ENCODE measurements at places on chromosomes 3 and 15.
A peak's percentile ranks its signal among the peaks of the same experiment; 100 is the strongest.

DNA sequence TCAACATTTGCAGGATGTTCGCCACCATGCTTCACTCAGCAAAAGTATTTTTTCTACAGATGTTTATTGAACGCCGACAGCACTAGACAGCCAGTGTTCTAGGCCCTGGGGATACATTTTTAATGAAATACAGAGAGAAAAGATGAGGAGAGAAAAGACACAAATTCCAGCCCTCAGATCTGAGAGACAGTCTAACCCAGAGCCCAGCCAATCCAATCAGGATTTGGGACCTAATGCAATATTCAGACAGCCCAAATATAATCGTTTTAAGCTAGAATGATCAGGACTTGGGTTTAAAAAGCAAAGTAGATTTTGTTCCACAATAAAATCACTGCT is 174.8 kb downstream of the SLCO3A1 start:
- DNase-seq, result no peak

GRCh38 chr3:59997583-59997982 is 947.8 kb upstream of the CFAP20DC start:
- DNase-seq, result no peak

DNA sequence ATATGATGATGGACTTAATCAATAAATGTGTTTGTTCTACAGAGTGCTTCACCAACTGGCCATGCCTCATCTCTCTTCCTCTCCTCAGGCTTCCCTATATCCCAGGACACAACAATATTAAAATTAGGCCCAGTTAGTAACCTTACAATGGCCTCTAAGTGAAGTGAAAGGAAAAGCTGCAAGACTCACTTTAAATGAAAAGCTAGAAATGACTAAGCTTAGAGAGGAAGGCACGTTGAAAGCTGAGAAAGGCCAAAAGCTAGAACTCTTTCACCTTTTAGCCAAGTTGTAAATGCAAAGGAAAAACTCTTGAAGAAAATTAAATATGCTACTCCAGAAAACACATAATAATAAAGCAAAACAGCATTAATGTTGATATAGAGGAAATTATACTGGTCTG is 1010.3 kb downstream of the NAALADL2 start:
- no peak for DNase-seq

- no peak for DNase-seq
Measured at GRCh38 chr3:101262393-101263240, 57.8 kb downstream of the IMPG2 start.

- no peak for DNase-seq
Measured at GRCh38 chr3:186075489-186075888, 33.4 kb downstream of the ETV5 start.

DNA sequence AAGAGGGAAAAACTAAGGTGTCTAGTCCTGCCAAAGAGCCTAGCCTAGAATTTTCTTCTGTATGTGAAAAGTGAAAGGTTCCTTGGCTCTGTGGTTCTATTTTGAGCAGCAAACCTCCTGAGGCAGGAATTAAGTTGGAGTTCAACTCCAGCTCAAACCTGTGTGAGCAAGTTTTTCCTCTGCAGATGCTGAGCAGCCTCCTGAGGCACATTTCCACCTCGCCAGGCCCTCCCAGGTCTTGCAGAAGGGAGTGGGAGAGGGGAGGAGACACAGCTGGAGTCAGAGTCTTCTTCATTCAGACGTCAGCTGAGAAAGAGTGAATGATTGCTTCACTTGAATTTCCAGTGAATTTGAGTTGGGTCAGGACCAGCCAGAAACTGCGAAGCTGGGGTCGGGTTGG is 69.5 kb upstream of the ETV5 start:
- DNase-seq, result no peak

- no peak for DNase-seq
Measured at GRCh38 chr3:71414189-71414927, 169.2 kb downstream of the FOXP1 start.

- no peak for DNase-seq
Measured at GRCh38 chr3:66588340-66588847, 87.6 kb upstream of the LRIG1 start.

- no peak for DNase-seq
Measured at GRCh38 chr3:73885862-73886261, 261.1 kb upstream of the PDZRN3 start.

DNA sequence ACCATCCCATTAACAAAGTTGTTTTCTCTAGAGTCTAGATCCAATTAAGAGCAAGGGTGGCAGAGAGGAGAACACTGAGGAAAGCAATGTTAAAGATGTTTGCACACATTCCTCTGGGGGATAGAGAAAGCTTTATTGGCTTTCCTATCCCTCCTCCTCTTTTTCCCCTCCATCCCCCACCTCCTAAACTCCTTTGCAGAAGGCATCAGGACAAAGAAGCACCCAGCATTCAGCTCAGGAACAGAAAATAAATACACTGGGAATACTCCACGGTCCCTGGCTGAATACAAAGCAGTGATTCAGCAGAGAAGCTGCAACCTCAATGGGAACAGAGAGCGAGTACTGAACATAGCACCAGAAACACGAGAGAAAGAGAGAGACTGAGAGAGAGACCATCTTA is 21.9 kb downstream of the LSAMP start:
- no peak for DNase-seq

DNA sequence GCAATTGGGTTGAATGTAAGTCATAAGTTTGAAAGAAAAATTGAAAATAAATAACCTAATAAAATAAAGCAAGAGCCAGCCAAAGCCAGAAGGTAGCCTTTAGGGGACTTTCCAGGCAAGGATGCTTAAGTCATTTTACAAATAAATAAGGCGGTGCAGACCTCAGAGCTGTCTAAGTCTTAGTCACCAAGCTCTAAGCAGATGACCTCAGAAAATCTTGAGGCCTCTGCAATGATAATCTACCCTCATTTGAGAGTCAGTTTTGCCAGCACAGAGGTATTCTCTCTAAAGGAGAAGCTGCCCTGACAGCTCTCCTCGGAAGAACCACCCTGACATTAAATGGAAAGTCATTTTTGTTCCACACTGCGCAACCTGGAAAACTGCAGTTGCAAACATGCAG is 113.9 kb downstream of the OXNAD1 start:
- DNase-seq, result no peak

DNA sequence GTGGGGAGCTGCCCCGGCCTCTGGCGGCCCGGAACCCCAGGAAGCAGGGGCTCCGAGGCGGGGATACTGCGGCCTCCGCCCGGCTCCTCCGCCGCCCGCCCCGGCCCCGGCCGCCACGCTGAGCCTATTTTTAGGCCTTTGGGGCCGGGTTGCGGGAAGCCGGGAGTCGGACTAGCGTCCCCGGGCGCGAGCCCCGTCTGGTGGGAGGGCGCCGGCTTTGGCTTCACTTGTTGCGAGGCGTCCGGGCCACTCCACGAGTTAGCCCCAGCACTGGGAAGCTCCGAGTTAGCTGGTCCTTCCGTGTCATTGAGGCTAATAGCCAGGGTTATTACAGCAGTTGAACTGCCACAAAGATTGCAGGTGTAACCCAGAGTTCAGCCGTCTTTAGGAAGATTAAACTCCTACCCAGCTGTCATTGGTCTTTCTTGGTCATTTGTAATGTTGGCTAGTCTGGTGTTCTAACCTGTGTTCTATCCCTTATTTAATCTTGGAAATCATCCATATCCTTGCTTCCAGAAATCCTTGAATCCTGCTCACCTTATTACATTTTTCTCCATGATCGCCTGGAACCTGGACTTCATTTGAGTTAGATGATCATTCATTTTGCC is 791 bp downstream of the GYG1 start:
- peak; percentile 42 for DNase-seq

- DNase-seq, result no peak
Measured at GRCh38 chr3:85475346-85475745, 516.6 kb downstream of the CADM2 start.

GRCh38 chr3:125128861-125129501 is 73.2 kb upstream of the HEG1 start:
- DNase-seq, result no peak

DNA sequence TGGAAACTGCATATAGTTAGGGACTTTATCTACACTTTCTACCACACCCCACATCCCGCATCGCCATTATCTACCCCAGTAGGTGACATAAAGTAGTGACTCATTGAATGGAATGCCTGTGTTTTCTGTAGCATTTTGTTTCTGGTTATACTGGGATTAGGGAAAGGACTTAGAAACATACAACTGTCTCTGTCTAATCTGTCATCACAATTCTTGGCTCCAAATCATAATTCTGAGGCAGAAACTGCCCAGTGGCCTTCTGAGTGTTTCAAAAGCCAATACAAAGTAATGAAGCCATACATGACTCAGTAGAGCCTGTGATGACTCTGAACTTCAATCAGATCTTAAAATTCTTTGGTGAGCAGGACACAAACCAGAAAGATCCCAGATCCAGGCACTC is 115.7 kb upstream of the CHRM5 start:
- no peak for DNase-seq

GRCh38 chr3:8503461-8503860 is 1.8 kb downstream of the LMCD1 start:
- DNase-seq, result peak; percentile 65

- DNase-seq, result no peak
Measured at GRCh38 chr3:102682741-102683140, 247.9 kb downstream of the ZPLD1 start.

DNA sequence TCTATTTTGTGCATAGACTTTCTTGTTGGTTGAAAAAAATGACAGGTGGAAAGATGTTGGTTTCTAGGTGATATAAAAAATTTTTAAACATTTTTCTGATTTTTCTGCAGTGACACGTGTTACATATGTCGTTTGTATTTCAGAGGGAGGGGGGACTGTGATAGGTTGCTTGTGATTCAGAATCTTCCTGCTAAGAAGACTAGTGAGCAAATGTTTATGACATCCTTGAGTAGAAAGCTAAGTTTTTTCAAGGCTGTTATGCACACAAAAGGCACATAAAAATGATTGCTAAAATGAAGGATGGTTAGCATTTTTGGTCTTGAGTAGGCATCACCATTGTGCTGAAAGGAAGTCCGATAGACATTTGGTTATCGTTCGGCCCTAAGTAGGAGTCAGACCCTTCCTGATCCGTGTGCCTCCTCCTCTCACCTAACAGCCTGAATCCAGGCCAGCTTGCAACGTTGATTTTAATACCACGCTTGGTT is 1.5 kb downstream of the ZNF639 start:
- DNase-seq, result peak; percentile 4
